ENCODE measurements at places on chromosomes 11 and 22. TPM values are rescaled to one million over a fixed set of nuclear protein-coding genes. Genes with fewer than 3 reads are reported as not detected.

Gene LRRC4C
- polyA plus RNA-seq = 0.47 TPM

Gene NPTXR
- 0.98 TPM for polyA plus RNA-seq

Gene OR4X1
- not detected for polyA plus RNA-seq

Gene INPP5J
- 2.9 TPM for polyA plus RNA-seq

Gene C22orf31
- 0.07 TPM for polyA plus RNA-seq

Gene PICK1
- 33.3 TPM for polyA plus RNA-seq

Gene B3GAT1
- 0.03 TPM for polyA plus RNA-seq

Gene PLEKHB1
- polyA plus RNA-seq = 8.1 TPM

Gene ASPHD2
- polyA plus RNA-seq = 0.45 TPM

Gene MS4A12
- polyA plus RNA-seq = not detected

Gene RBMXL2
- not detected for polyA plus RNA-seq

Gene NXPE4
- not detected for polyA plus RNA-seq

Gene TMEM191C
- 1.7 TPM for polyA plus RNA-seq

Gene LMO1
- polyA plus RNA-seq = not detected

Gene TEX54
- polyA plus RNA-seq = not detected

Gene DENND6B
- 8.0 TPM for polyA plus RNA-seq

Gene HBG1
- 0.56 TPM for polyA plus RNA-seq

Gene CD3D
- polyA plus RNA-seq = 9.9 TPM

Gene HPX
- 1.3 TPM for polyA plus RNA-seq

Gene PLAAT5
- polyA plus RNA-seq = 3.8 TPM

Gene SAAL1
- 5.5 TPM for polyA plus RNA-seq

Gene SERHL2
- 1.7 TPM for polyA plus RNA-seq

Gene KDELR3
- 9.3 TPM for polyA plus RNA-seq

Gene ACTN3
- polyA plus RNA-seq = 0.04 TPM

Gene CARD10
- 6.8 TPM for polyA plus RNA-seq

Gene HBE1
- not detected for polyA plus RNA-seq

Gene FOXR1
- polyA plus RNA-seq = not detected

Gene DBX1
- not detected for polyA plus RNA-seq

Gene SF3A1
- polyA plus RNA-seq = 37.4 TPM

Gene E2F8
- 0.44 TPM for polyA plus RNA-seq

Gene RAPSN
- polyA plus RNA-seq = 0.49 TPM

Gene SLC25A18
- 0.25 TPM for polyA plus RNA-seq

Gene RIN1
- polyA plus RNA-seq = 6.9 TPM

Gene TRIM51
- not detected for polyA plus RNA-seq

Gene OR8G5
- polyA plus RNA-seq = 0.13 TPM

Gene TRPC6
- 3.3 TPM for polyA plus RNA-seq

Gene TTC36
- 0.14 TPM for polyA plus RNA-seq

Gene ARHGAP20
- polyA plus RNA-seq = 0.67 TPM
